NCI-H526 (cell line): ENCODE measurements at places on chromosomes 5 and 9.

- no peak for DNase-seq
Observed at GRCh38 chr5:56060276-56061110, 65.7 kb upstream of the IL6ST start.

- no peak for DNase-seq
Observed at GRCh38 chr5:113354055-113354454, 80.7 kb downstream of the TSSK1B start.

GRCh38 chr5:84682531-84682930, 297.9 kb upstream of the EDIL3 start:
- no peak for DNase-seq

DNA sequence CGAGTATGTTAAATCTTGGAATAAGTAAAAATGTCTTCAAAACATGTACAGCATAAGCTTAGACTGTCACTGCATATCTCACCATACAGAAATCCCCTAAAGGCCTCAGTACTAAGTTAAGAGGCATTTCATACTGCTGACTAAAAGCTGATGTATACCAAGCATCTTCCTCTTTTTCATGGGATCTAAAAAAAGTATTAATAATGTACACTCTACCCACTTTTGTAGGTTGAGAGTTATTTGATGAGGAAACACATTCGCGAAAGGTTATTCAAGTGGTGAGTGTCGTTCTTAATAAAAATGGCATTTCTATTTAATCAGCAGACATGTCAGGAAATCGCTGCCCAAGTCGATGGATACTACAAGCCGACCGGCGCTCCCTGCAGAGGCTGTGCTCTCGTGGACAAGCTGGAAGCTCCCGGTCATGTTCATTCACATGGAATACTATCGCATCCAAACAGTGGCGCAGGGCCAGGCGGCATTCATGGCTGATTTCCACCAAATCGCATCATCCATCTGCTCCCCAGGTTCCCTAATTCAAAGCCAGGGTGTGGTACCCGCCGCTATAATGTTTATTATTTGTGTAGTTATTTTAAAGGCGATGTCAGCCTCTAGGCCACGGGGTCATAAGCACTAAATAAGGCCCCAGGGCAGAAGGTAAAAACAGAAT, 724 bp downstream of the SGTB start:
- DNase-seq, result peak; percentile 70

GRCh38 chr9:126023962-126024361, 276.8 kb downstream of the PBX3 start:
- no peak for DNase-seq

GRCh38 chr9:131589993-131590392, 44.7 kb downstream of the PRRT1B start:
- no peak for DNase-seq

- no peak for DNase-seq
Observed at GRCh38 chr9:86573886-86574285, 219.7 kb upstream of the TUT7 start.

- no peak for DNase-seq
Observed at GRCh38 chr5:74406844-74407243, 233.7 kb downstream of the ENC1 start.

GRCh38 chr9:137110147-137110910, 4.2 kb downstream of the DPP7 start:
- DNase-seq, result no peak
